ENCODE measurements at places on chromosomes 6 and 20.

- DNase-seq: no peak
Observed at GRCh38 chr20:8389381-8390036, 257.4 kb downstream of the PLCB1 start.

DNA sequence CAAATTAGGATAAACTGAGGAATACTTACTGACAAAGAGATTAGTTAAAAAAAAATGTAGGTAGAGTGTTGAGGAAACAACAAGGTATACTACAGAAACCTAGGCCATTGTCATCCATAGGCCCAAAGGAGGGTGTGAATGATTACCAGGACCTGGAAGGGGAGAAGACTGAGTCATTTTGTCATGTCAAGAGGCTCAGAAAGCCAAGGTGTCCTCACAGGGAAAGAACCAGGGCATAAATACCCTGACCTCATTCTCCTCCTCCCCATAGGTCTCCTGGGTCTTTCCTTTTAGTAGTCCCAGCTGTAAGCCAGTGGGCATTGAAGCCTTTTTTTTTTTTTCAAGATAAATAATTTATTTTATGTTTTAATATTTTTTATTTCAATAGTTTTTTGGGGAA is 582.1 kb upstream of the JAG1 start:
- DNase-seq: no peak

DNA sequence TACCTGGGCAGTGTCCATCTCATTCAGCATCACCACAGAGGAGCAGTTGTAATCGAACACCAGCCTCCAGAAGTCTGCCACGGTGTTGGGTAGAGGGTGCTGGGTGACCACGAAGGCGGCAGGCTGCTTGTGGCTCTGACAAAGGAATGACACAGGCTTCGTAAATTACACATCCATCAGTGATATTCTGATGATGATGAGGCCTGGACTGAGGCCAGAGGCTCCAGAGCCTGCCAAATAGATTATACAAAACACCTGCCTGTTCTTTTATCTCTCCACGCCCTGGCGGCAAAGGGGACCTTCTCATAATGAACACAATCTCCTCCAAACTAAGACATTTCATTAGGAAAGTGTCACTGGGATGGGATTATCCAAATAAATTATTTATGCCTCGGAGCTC is 480.2 kb upstream of the CHD6 start:
- no peak for DNase-seq

- no peak for DNase-seq
Observed at GRCh38 chr20:23091721-23092383, 5.7 kb upstream of the CD93 start.

- DNase-seq: no peak
Observed at GRCh38 chr6:122714059-122714458, 65.5 kb upstream of the FABP7 start.

GRCh38 chr6:162313922-162314660 is 413.5 kb downstream of the PRKN start:
- DNase-seq: no peak

GRCh38 chr20:8624616-8625015 is 444.3 kb upstream of the PLCB4 start:
- DNase-seq: no peak

GRCh38 chr6:52696418-52696817 is 25.5 kb downstream of the TMEM14A start:
- DNase-seq: no peak
